NCI-H1092 (cell line): ENCODE measurements at places on chromosomes 12 and 14.

GRCh38 chr14:100122481-100123223 is 36.8 kb downstream of the DEGS2 start:
- no peak for DNase-seq

DNA sequence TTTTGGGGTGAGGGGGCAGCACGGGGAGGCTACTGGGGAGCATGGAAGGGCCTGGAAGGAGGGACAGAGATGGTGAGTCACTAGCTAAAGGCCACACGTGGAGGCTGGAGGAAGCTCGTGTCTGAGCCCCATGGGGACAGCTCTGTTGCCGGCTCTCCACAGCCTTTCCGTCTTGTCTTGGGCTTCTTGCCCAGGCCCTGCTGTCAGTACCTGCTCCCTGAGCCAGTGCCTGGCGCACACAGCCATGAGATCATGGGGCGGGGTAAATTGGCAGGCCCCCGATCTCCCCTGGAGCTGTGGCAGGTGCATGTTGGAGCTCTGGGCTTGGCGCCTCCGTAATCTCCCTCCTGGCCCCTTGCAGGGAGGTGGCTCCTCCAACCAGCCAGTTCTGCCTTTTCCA is 16.1 kb upstream of the KRT80 start:
- DNase-seq = peak; percentile 78

DNA sequence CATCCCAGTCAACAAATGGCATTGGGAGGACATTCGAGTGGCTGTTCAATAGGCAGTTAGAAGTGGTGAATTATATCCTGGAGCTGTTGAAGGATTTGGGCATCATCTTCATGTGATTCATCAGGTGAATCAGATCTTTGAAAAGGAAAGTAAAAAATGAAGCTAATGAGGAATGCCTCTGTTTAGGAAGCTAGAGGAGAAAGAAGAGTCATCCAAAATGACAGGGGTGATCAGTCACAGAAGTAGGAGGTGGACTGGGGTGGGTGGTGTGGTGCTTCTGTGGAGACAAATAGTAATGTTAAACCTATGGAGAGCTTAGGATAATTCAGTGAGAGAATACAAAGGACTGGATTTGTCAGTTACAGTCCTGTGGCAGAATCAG is 32.7 kb downstream of the DIP2B start:
- DNase-seq = no peak

- DNase-seq = no peak
Measured at GRCh38 chr14:40240245-40240859, 808.1 kb upstream of the FBXO33 start.

DNA sequence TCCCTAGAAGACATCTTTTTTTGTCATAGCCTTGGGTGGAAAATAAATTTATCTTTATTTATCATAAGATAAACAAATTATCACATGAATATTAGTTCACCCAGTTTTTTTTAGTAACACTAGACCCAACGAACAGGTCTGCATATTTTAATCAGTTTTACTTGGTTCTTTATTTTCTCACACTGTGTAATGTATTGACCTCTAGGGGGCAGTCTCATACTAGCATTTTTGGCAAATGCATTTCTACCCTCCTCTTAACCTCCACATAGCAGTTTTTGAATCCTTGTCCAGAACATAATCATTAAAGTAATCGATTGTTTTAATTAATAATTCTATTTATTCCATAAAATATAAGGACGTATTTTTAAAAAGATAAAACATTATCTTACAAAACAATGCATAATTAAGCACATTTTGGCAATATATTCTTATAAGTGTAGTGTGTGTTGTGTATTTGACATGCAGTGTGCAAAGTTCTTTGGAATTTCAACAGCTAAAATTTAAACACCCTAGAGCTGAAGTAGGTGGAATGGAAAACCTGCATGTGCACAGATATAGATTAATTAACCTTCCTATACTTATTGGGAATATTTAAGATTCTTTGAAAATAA is 31.6 kb upstream of the PTPRQ start:
- peak; percentile 35 for DNase-seq

- DNase-seq = no peak
Measured at GRCh38 chr14:93977790-93978581, 1.6 kb upstream of the ASB2 start.

DNA sequence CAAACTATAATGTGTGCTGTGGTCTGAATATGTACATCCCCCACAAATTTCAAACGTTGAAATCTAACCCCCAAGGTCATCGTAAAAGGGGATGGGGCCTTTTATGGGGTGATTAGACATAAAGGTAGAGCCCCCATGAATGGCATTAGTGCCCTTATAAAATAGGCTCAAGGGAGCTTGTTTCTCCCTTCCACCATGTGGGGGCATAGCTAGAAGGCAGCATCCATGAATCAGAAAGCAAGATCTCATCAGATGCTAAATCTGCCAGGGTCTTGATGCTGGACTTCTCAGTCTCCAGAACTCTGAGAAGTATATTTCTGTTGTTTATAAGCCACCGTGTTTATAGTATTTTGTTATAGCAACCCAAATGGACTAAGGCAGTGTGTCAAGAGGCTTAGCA is 33.4 kb upstream of the IGF1 start:
- DNase-seq = no peak

- no peak for DNase-seq
Measured at GRCh38 chr12:90794212-90794611, 160.8 kb downstream of the CCER1 start.

- no peak for DNase-seq
Measured at GRCh38 chr12:69028941-69029729, 96.2 kb upstream of the CPM start.

DNA sequence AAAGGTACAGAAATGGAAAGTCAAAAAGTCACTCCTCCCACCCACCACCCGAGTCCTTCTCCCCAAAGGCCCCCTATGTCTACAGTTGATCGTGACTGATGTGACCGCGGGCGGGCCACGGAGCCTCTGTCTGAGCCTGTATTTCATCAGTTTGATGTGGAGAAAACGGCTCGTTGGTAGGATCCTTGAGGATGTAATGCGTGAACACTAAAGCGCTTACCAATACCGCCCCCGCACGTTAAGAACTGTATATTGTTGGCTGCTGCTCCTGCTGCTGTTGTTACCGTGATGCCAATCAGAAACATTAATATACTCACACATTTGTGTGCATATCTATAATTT is 24.6 kb upstream of the UBC start:
- DNase-seq = no peak

- no peak for DNase-seq
Measured at GRCh38 chr14:100907240-100907639, 3.7 kb upstream of the RTL1 start.

- DNase-seq = no peak
Measured at GRCh38 chr12:83361071-83361470, 674.4 kb downstream of the TMTC2 start.

DNA sequence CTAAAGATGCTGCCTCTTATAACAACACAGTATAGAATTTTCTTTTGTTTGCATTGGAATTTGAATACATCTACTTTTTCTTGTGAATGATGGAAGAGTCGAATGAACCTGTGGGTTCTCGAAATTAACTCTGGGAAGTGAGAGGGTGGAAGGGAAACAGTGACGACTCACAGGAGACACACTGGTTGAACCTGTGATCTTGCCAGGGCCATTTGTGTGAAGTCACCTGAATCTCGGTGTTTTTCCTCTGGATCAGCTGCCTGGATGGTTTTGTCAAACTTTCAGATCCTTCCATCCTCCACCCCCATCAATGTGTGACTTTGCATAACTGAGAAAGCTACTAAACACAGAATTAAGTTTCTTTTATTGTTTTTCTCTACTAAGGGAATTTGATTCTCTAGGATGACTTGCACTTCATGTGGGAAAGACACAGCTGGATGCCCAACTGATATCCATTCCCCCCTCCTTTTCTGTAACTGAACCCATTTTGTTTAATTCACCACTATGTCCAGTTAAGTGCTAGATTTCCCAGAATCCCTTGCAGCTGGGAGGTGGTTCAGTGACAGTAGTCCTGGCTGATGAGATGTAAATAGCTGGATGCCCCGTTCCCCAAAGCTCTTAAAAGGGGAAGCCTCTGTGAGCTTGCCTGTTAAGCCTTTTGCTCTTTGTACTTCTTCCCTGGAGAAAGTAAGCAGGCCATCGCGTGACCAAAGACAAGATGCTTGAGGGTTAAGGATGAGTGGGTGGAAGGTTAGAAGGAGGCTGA is 6.3 kb downstream of the PPFIBP1 start:
- DNase-seq = no peak

- DNase-seq = peak; percentile 91
Measured at GRCh38 chr12:71947645-71948105, 9.0 kb downstream of the TPH2 start.

DNA sequence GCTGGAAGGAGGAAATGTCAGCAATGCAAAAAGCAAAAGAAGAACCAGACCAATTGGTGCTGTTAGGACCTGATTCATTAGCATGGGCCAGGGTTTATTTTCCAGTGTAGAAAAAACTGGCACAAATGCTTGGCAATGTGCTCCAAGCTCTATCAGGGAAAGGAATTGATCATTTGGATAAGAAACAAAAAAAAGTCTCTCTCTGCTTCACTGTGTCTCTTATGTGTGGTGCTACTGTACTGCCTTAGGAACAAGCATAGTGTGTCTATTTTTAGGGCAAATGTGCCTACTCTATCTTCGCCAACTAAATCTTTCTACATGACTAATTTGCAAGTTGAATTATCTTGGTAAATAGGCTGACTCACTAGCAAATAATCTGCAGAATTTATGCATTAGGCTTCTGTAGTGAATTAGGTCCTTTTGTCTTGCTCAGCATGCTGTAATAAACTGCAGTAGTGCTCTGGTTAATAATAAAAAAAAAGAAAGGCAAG is 236.7 kb downstream of the MDGA2 start:
- no peak for DNase-seq

DNA sequence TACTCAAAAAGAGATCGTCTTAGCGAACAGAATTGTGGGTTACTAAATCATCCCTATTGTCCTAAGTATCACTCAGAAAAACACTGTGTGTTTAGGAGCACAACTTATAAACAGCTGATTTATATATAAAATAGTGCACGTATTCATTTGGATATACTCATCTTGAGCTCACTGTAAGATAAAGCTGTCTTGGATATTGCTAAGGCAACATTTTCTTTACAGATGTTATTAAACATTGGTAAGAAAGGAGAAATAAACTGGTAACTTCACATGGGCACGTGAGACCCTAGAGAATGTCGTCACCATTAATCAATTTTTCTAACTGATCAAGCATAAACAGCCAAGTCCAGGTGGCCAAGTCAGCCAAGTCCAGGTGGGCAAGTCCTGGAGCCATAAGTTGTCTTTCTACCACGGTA is 1.7 kb downstream of the PAWR start:
- no peak for DNase-seq

DNA sequence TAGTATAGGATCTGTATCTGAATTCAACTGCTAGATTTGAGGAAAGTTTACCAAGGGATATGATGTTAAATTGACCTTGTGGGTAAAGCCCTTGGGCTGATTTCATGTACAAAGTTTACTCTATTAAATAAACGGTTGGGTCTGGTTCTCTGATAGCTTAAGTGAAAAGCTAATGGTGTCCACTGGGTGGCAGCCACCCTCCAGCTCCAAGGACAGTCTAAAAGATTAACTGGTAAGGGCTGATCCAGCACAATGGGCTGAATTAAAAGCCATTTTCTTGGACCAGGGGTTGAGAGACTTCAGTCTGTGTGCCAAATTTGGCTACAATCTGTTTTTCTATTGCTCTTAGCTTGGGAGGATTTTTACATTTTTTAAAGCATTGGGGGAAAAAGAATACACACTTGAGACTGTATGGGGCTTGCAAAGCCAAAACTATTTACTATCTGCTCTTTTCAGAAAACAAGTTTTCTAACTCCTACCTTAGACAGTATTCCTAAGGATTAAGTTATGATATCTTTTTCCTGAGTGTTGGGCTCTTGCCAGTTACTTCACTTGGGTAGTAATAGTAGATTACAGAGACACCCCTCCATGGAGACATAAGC is 116.5 kb downstream of the GPHN start:
- peak; percentile 11 for DNase-seq

DNA sequence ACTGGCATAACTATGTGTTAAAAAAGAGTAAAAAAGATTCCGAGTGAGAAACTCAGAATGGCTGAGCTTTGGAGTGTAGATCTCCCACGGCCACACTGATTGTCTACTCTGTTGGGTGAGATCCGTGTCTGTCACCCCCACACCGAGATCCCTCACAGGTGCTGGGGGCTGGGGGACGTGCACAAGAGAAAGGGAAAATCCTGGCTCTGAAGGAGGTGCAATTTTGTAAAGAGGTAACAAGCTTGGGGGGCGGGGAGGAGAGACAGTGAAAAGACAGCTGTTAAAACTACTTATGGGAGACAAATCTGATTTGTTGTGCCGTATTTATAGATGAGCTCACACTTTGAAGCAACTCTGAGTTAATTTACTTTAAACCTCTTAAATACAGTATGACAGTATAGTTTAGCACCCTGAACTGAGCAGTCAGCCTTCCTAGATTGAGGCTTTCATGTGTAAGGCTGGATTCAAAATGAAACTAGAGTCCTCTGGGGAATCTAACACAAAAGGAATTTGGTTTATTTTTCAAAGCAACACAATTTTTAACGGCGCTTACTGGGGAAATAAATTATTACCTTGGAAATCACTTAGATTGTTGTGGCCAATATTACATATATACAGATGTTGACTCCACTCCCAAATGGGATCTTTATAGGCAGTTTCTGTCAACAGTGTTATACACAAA is 167.4 kb upstream of the RGS6 start:
- DNase-seq = no peak

DNA sequence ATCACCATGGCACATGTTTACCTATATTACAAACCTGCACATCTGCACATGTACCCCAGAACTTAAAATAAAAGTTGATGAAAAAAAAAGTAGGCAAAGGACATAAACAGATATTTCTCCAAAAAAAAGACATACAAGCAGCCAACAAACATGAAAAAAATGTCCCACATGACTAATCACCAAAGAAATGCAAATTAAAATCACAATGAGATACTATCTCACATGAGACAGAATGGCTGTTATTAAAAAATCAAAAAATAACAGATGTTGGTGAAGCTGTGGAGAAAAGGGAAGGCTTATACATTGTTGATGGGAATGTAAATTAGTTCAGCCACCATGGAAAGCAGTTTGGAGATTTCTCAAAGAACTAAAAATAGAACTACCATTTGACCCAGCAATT is 68.0 kb upstream of the FAR2 start:
- no peak for DNase-seq

DNA sequence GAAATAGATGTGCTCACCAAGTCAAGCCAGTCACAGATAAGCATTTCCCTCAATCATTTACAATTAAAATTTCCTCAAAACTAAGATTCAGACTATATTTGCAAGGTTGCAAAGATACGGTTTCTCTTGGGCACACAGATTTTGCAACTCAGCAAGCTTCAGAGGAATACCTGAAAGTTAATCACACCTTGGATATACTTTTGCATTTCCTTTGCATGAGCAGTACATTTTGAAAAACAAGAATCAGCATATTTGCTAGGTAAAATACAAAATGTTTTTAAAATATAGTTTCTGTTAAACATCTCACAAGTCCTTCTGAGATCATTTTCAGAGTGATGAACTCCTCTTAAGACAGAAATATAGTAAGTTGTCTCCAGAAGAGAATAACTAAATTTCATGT is 336.9 kb downstream of the DUSP6 start:
- DNase-seq = no peak

GRCh38 chr14:52948836-52949235 is 2.0 kb downstream of the FERMT2 start:
- DNase-seq = no peak
